ENCODE measurements at places on chromosomes 1 and 21.

- no peak for DNase-seq
Measured at GRCh38 chr1:8350914-8351684, 33.2 kb downstream of the SLC45A1 start.

DNA sequence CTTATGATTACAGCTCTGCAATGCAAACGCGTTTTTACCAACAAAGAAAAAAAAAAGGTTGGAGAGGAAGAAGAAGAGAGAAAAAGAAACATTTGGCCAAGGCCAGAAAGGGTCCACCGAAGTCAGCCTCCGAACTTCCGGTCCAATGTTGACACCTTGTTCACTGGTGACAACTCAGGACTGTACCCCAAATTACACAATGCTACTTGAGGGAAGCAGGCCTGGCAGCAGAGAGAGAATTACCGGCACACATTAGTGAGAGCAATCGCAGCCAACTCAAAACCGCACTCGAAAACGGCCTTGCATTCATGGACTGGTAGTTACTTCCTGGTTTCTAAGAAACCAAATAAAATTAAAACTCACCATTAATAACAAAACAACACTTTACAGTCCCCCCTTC, 652.5 kb downstream of the KIF26B start:
- no peak for DNase-seq

DNA sequence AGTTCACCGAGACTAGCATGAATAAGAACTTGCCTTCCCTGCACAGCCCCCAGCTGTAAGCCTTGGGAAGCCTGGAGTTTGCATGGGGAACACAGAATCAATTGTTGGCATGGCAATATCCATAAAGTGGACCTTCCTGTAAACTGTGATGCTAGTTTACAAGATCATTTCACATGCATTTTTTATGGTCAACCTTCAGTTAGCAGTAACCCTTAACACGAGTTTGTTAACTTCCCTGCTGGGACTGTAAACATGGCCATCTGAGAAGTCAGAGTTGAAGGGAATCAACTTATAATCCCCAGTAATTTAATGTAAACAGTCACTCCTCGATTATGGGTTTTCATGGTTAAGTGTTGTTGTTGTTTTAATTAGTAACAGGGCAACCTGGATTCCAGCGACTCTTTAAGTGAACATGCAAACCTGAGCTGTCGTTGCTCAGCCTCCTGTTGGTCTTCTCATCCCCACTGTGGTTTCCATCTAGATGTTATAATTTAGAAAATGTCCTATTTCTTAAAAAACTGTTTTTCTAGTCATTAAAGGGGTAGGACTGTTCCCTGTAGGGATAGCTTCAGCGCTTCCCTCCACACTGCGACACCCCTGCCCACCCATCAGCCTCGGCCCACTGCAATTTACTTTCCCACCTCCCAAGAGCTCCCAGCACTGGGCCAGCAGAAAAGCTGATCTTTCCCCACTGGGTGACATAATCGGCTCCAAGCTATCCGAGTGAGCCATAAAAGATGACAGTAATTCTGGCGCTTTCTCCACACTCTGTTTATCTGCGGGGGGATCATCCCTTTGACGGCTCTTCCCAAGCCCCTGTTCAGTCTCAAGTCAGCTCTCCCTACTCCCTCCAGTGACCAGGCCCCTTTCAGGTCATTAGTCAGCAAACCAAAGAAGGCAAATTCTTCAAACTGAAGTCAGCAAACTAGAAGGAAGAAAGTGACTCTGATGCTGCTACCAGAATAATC, 107.6 kb upstream of the IPO9 start:
- no peak for DNase-seq

- no peak for DNase-seq
Measured at GRCh38 chr1:65459397-65459768, 38.9 kb downstream of the LEPR start.

DNA sequence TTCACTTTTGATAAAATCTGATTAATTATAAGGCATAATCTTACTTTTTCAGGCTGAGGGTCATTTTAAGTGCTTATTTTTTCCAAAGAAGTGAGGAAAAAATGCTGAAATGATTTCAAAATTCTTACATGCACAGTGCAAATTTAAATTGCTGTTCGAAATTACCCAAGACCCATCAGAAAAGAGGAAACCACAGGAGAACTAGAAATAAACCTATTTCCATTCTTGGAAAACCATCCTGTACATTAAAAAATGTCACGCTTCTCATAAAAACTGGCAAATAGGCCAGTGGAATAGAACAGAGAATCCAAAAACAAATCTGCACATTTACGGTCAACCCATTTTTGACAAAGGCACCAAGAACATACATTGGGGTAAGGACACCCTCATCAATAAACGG, 414.9 kb downstream of the SMYD3 start:
- no peak for DNase-seq

DNA sequence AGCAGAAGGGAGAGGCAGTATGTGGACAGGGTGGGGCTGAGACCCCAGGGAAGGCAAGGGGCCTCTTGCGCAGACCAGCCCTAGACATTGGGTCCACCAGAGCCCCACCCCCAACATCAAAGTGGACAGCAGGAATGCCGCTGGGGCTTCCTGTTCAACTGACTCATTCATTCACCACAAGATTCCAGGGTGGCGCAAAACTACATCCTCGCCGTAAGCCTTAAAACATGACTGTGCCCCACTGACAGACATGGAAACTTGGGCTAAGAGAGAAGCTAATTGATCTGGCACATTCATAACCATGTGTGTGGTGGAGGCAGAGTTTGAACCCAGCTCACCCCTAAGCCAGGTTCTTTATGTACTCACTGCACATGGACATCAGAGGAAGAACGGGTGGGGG, 14.0 kb downstream of the COL16A1 start:
- no peak for DNase-seq

- no peak for DNase-seq
Measured at GRCh38 chr1:109060707-109061106, 15.1 kb downstream of the TAF13 start.

- DNase-seq, result no peak
Measured at GRCh38 chr1:23699280-23700179, 7.9 kb downstream of the RPL11 start.

DNA sequence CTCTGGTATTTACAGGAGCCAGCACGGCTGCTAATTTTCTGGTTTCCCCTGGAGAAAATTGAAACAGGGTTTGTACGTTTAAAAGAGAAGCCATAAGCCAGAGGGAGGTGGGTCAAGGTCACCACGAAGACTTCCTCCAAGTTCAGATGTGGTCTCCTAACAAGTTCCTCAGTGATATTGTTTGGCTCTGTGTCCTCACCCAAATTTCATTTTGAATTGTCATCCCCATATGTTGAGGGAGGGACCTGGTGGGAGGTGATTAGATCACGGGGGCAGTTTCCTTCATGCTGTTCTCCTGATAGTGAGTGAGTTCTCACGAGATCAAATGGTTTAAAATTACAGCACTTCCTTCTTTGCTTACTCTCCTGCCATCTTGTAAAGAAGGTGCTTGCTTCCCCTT, 295.4 kb upstream of the DAB1 start:
- no peak for DNase-seq

DNA sequence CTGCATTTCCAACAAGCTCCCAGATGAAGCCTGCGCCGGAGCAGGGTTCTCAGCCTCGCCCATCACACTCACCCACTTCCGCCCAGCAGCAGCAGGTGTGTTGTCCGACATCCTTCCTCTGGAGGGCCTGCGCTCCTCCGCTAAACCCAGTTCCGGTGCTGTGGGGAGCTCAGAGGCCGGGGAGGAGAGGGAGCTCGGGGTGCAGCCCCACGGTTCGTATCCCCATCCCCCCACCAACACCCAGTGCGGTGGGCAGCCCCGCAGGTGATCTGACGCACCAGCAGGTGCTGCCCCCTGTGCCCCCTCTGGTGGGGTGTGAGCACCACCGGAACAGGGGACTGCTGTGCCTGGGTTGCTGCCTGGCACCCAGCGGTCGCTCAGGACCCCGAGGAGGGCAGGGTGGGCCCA, 3.4 kb upstream of the PEX10 start:
- no peak for DNase-seq

DNA sequence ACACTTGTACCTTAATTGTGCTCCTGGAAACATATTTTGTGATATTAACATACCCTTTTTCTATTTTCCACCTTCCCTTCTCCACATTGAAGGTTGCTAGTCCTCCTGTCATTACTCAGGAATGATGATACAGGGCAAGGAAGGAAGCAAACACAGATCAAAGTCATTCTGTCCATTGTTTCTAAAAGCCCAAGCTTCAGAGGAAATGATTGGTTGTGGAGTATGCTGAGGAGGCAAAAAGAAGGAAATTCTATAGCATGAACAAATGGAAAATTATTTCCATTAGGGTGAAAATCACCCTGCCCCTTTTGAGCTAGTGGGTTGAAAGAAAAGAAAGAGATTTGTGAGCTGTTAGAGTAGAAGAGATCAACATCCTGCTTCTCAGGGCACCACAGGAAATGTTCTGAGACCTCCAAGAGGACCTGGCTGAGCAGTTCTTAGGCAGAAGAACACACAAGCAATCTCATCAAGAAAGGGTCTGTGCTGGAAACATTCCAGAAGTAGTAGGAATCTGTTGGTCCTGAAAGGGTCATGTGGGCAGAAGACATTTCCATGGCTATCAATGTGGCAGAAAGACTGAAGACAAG, 29.0 kb upstream of the PRRX1 start:
- no peak for DNase-seq

- no peak for DNase-seq
Measured at GRCh38 chr1:41783189-41783639, 135.5 kb downstream of the HIVEP3 start.

DNA sequence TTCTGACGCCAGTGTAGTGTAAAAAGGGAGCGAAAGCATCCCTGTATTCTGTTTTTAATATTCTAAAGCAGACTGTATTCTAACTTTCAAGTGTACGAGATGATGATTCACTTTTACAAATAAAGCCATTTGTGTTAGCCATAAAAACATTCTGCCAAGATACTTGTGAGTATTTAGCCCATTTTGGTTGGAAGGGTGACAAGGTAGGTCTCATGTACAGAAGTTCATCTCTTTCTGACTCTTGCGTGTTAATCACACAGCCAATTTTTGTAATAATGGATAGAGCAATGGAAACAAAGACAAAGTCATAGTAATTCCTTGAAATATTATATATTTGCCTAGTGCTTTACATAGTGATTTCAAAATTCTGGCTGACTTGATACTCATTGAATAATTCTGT, 125.3 kb upstream of the GREM2 start:
- DNase-seq, result no peak

DNA sequence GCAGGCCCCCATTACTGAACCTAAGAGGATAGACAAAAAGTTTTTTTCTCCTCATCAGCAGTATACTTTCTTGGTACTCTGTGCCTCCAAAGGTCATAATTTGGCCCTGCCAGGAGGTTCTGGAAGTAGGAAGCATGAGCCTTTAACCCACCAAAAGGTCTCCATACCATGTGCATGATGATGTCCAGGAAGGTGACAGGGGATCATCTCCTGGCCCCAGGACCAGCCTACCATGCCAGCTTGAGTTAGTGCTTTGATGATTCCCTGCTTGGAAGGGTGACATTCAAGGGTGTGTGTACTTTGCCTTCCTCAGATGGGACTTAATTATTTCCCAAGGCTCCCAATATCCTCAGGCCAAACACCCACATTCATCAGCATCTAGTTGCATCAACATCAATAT, 6.3 kb upstream of the SPRR1A start:
- DNase-seq, result no peak

- no peak for DNase-seq
Measured at GRCh38 chr1:200281201-200281835, 128.5 kb downstream of the ZNF281 start.

DNA sequence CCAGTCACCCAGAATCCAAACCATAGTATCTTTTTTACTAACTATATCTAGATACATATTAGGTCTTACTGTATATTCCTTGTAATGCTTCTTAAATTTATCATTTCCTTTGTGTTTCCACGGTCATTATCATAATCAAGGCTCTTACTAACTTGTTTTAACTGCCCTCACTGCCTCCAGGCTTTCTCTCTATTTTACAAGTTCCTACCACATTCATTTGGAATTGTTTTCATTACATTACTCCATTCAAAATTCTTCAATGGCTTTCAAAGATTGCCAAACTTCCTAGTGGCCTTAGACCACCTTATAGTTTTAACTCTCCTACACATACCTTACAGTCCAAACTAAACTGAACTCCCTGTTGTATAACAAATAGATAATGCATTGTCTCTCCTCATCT, 6.3 kb downstream of the HFM1 start:
- DNase-seq, result no peak

DNA sequence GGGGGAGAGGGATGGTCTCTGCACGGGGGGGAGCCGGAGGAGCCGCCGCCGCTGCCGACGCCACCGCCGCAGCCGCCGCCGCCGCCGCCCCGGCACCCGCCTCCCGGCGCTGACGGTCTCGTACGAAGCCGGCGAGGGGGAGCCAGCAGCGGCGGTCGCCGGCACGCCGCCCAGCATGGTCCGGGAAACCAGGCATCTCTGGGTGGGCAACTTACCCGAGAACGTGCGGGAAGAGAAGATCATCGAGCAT, 311 bp downstream of the SPEN start:
- DNase-seq, result no peak
